IPS-NIHi11 (cell line): ENCODE measurements at places on chromosomes 2 and 18.

- no peak for DNase-seq
Measured at GRCh38 chr2:38384338-38384737, 7.3 kb upstream of the ATL2 start.

DNA sequence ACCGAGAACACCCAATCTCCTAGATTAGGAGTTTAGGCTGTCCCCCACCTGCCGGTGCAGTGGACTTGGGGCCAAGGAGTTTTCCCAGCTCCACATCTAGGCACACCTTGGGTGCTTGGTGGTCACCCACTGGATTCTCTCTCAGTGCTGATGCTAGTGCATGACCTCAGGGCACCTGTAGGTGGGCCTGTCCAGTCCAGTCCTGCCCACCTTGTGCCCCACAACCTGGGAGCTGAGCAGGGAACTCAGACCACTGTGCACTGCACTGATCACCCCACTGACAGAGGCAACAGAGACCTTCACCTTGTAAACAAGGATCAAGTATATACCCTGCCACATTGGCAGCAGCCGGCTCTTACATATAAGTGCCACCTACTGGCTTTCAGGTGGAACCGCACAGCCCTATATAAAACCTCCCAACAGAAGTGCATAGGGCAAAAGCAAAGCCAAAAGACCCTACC lies 12.7 kb upstream of the CDH19 start:
- DNase-seq = peak; percentile 31

- no peak for DNase-seq
Measured at GRCh38 chr2:230441227-230441897, 25.4 kb downstream of the SP100 start.

- DNase-seq = peak; percentile 79
Measured at GRCh38 chr2:25159949-25160348, 8.4 kb downstream of the POMC start.

- no peak for DNase-seq
Measured at GRCh38 chr2:154015233-154015632, 143.5 kb downstream of the GALNT13 start.

DNA sequence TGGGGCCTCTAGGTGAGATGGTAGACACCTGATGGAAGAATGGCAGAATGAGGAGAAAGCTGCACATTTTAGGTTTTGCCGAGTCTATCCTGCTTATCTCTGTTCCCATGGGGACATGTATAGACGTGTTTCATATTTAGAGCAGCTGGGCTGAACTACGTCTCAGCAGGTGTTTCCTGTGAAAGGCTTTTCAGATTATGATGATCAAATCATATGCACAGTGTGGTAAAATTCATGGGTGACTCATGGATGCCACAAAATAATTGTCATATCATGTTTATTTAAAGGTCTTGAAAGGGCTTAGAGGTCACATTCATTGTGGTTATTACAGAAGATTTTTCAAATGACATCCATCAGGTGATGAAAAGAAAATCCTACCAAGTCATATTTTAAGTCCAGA lies 90.5 kb downstream of the ICOS start:
- DNase-seq = no peak

DNA sequence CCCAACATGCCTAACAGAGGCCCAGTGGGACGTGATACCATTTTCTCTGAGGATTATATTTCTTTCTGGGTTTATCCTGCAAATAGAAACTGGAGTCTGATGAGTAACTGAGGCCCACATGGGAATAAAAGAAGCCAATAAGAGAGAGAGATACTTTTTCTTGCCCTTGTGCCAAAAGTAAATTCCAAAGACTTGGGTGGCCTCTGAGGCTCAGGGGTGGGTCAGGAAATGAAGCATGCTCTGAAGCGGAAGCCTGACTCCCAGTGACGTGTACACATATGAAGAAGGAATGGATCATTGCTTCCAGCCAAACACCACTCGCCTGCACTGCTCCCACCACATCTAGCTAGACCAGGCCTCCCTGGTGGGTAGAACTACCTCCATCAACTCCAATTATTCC lies 273.6 kb upstream of the NCKAP5 start:
- no peak for DNase-seq

DNA sequence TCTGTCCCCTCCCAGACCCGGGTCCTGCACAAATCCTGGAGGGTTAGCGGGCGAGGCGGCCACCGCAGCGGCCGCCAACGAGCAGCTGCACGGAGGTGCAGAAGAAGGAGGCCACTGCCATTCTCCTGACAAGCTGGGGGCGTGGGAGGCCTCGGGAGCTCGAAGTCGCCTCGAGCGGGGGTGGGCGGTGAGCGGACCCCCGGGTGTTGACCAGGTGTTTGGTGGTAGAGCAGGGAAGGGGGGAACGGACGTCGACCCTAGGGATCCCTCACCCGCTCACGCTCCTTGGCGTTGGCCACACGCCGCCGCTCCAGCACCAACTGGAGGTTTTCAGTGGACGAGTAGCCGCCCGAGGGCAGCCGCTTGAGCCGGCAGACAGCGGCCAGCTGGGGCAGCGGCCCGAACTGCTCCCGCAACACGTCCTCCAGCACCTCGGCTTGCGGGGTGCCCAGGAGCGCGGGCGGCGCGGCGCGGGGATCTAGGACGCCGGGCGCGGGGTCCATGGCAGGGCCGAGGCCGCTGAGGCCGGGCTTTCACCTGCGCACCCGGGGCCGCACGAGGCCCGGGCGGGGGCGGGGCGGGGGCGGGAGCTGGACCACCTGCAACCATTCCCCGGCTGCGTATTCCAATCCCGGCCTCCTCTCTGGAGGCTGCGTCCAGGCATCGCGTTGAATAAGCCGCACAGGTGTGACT lies at the start of gene FIGLA:
Gene FIGLA (minus strand): TSS at position 508 of the 693 bp plus-strand sequence. CDS start 5 bp downstream, at position 503.
- peak; percentile 68 for DNase-seq

DNA sequence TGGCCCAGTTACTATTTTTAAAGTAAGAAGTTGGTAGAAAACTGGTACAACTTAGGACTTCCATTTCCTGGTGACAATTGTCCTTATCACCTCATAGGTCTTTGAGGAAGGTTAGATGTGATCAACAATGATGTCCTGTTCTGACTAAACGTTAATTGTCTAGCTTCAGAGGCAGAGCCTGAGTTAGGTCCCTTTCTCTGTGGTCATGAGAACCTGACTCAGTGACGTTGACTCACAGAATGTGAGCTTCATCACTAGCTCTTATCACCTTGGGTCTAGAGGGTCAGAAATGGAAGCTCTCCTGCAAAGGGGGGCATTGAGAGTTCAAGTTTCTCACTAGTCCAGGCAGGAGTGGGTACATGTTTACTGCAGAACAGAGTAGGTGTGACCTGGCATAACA lies 60.6 kb upstream of the ATP8B1 start:
- no peak for DNase-seq

DNA sequence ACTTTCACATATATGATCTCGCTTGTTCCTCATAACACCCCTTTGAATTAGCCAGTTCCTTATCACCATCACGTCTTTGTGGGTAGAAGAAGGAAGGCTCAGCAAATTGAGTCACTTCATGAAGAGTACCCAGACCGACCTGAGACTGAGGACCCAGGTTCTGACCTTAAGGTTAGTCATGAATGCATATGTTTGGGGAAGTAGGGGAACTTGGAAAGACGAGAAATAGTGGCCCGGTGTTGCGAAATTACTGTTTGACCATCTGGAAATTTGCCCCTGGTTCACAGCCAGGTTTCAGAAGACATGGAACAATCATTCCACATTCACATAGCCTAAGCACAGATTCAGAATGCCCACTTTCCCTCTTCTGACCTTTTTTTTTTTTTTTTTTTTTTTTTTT lies 59.8 kb downstream of the MEIS1 start:
- DNase-seq = no peak

DNA sequence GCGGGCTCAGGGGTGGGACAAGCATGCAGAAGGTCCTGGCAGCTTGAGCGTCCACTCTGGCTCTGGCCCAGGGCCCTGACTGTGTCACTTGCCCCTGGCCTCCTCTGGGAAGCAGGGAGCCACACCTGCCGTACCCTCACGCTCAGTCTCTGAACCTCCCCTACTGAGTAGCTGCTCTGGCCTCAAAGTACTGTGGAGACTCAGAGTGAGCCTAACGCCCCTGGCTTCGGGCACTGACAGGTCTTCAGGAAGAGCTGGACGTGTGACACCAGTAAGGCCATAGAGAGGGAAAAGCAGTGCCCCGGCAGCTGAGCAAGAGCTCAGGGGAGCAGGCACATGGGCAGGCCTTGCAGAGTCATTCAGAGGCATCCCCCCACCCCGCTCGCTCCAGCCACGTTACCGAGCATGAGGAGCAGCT lies 73.3 kb downstream of the SFXN5 start:
- no peak for DNase-seq

- DNase-seq = no peak
Measured at GRCh38 chr2:38474715-38475566, 97.9 kb upstream of the ATL2 start.

GRCh38 chr2:238724728-238725127 lies 123.2 kb upstream of the TWIST2 start:
- DNase-seq = no peak

DNA sequence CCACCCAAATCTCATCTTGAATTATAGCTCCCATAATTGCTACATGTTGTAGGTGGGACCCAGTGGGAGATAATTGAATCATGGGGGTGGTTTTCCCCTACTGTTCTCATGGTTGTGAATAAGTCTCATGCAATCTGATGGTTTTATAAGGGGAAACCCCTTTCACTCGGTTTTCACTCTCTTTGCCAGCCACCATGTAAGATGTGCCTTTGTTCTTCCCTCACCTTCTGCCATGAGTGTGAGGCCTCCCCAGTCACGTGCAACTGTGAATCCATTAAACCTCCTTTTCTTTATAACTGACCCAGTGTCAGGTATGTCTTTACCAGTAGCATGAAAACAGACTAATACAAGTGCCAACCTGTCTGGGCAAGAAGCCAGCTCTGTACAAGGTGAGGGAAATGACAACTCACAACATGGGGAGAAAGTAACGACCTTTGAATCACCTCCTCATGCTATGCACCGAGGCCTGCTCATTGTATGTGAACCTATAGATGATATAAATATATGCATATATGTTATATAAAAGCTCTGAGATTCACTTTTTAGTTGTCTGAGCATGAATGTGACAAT lies 162.2 kb downstream of the ALPK2 start:
- no peak for DNase-seq

DNA sequence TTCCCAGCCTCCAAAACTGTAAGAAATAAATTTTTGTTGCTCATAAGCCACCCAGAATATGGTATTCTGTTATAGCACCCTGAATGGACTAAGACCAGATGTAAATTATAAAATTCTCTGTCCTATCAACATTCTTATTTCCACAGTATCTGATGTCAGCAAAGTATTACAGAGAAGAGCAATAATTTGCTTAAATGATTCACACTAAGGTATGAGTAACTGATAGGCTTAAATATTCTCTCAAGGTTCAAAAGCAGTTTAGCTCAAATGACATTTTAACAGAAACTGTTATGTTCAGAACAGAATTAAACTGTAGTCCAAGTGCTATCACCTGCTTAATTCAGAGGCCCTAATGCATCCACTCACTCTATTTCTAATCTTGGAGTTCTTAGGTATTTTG lies 12.8 kb downstream of the SESTD1 start:
- DNase-seq = no peak

DNA sequence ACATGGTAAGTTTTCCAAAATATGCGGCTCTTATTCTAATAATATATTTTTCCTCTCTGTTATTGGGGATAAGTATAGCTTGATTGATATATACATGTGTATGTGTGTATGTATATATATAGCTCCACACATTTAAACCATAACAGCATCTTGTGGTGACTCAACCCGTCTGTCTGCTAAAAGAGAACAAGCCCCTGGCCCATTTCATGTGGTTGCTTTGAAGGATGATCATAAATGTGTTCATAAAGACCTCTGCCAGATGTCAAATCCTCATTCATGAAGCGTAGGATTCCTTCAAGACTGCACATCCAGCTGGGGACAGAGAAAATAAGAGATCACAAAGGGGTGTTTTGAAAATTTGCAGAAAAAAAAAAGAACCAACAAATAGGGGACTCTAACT lies 79.3 kb downstream of the RHOB start:
- DNase-seq = no peak

- DNase-seq = no peak
Measured at GRCh38 chr2:56318147-56318546, 134.4 kb downstream of the CCDC85A start.

- no peak for DNase-seq
Measured at GRCh38 chr2:218859556-218859987, at the start of gene WNT6. Gene WNT6 (plus strand): TSS chr2:218859805. CDS start chr2:218860038, 233 bp downstream.

DNA sequence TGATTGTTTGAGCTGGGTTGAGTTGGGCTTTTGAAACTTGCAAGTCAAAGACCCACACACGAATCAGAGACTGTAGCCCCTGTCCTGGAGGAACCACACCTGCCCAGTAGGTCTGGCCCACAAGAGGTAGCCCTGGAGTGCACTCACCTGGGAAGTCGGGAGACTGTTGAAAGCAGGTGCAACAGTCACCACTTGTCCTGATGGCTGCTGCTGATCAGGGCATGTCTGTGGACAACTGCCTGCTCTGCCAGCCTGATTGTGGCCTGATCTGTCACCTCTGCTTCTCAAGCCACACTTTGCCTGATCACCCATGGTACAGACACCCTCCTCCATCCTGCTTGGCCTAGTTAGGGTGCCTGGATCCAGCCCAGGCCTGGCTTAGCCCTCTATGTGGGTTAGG lies 105.0 kb upstream of the HAAO start:
- DNase-seq = no peak

DNA sequence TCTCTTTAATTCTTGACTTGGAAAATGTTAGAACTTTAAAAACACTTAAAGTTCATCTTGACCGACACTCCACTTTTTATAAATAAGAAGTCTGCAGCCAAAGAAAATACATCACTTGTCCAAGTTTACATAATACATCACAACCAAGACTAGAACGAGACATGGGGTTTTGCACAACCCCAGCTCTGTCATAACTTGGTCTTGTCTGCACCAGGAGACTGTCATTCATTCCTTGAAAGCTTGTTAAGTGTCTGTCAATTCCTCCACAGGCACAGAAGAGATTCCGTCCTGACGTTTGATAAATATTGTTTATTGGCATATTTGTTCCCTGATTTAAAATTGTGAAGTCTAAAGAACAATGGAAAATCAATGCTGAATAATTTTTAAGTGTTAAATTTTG lies 139.5 kb upstream of the SETBP1 start:
- DNase-seq = no peak

DNA sequence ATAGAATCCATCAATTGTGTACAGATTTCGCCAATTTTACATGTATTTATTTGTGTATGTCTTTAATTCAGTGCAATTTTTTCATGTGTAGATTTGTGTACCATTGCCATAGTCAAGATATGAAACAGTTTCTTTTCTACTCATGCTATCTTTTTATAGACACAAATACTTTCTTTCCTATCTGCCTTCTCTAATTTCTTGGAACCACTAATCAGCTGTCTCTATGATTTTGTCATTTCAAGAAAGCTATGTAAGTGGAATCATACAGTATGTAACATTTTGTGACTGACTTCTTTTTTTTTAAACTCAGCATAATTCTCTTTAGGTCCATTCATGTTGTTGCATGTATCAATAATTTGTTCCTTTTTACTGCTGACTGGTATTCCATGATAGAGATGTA lies 33.3 kb downstream of the KIAA1328 start:
- no peak for DNase-seq

- peak; percentile 64 for DNase-seq
Measured at GRCh38 chr2:240733803-240734495, 42.3 kb downstream of the AQP12A start.

GRCh38 chr2:230681171-230681545 lies 31.5 kb upstream of the CAB39 start:
- no peak for DNase-seq
